Thoracic aorta (tissue), 2 donors: ENCODE measurements at places on chromosomes 13 and 19. TPM values are rescaled to one million over a fixed set of nuclear protein-coding genes. Genes with fewer than 3 reads are reported as not detected.

ZNF324 gene
- 19.8 TPM for total RNA-seq

USP12 gene
- total RNA-seq: 22.6 TPM

ZNF324B gene
- 12.0 TPM for total RNA-seq

MIA gene
- not detected for total RNA-seq

DAZAP1 gene
- 34.9 TPM for total RNA-seq

TDRD12 gene
- total RNA-seq: not detected

CGB3 gene
- total RNA-seq: not detected

- peaks cover 49% of the 10 kb centered on the region for H3K36me3 ChIP-seq
- no peak for DNase-seq
- no peaks in the 10 kb centered on the region for H3K4me1 ChIP-seq
Observed at GRCh38 chr19:41341669-41342490, 11.8 kb downstream of the TGFB1 start.

DNA sequence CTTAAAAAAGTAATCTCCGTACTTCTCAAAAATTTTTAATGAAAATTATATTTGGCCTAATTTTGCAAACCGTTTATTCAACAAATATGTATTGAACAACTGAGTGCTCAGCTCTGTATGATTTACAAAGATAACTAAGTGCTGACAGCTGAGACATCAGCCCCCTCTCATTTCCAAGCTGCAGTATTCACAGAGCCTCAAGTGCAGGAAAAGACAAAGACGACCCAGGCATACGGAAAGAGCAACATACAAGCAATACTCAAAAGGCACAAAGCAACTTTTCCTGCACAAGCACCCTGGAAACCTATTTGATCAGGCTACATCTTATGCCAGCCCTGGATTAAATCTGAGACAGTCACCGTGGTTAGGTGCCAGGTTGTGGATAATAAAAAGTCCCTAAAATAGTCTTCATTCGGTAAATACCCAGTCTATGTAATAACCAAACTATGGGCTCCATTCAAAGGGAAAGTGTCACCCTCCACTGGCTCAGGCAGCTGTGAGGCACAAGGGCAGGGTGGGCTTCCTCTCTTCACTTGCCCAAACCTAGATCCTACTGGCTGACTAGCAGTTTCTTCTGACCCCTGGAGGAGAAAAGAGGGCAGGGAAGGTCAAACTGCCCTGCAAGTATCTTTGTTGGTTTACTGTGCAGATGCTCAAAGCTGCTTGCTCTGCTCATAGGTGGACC is 65.5 kb downstream of the TBC1D4 start:
- no peaks in the 10 kb centered on the region for H3K27me3 ChIP-seq
- DNase-seq: no peak
- H3K36me3 ChIP-seq: no peaks in the 10 kb centered on the region
- H3K4me3 ChIP-seq: no peak overlapping the region

DNA sequence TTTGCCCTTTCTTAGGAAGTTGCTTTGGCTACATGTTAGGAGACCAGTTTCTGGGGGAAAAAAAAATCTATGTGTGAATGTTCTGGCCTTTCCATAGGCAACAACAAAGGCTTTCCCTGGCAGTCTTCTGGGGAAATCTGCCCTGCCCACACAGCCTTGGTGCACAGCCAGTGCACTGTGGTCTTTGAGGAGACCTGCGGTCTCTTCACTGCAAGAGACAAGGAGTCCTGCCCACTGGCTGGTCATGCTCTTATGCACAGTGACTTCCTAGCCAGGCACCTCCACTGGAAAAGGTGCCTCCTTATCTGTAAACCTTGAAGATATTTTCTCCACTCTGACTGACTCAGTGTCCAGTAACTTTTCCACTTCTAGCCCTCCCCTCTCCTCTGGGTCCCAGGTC is 155.1 kb downstream of the SUCLA2 start:
- DNase-seq: no peak
- no peak overlapping the region for H3K27ac ChIP-seq
- H3K36me3 ChIP-seq: no peaks in the 10 kb centered on the region
- H3K4me1 ChIP-seq: no peaks in the 10 kb centered on the region

GRCh38 chr13:31242367-31242766 is 42.6 kb downstream of the B3GLCT start:
- DNase-seq: no peak
- no peak overlapping the region for H3K27ac ChIP-seq
- no peaks in the 10 kb centered on the region for H3K27me3 ChIP-seq
- H3K36me3 ChIP-seq: no peaks in the 10 kb centered on the region
- H3K4me3 ChIP-seq: no peak overlapping the region

DNA sequence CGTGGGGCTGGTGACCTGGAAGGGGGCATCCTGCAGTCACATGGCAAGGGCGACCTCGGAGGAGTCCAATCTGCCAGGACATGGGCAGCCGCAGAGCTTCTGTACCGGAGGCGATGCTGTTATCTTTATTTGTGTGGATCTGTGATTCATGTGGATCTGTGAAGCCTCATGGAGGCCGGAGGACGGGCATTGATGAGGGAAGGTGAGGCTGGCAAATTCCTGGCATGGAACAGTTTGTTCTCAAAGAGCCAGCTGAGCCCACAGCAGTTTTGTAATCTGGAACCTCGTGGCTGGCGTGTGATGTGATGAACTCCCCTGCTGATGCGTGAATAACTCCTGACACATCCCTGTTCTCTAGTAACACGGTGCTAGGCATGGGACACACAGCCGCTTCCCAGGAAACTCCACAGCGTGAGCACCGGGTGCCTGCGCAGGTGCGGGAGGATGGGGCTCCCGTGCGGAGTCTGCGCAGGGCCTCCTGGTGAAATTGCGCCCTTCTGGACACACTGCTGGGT is 40.4 kb downstream of the ATP11A start:
- H3K27ac ChIP-seq: no peak overlapping the region
- no peaks in the 10 kb centered on the region for H3K27me3 ChIP-seq
- no peak for DNase-seq
- H3K36me3 ChIP-seq: no peaks in the 10 kb centered on the region

DNA sequence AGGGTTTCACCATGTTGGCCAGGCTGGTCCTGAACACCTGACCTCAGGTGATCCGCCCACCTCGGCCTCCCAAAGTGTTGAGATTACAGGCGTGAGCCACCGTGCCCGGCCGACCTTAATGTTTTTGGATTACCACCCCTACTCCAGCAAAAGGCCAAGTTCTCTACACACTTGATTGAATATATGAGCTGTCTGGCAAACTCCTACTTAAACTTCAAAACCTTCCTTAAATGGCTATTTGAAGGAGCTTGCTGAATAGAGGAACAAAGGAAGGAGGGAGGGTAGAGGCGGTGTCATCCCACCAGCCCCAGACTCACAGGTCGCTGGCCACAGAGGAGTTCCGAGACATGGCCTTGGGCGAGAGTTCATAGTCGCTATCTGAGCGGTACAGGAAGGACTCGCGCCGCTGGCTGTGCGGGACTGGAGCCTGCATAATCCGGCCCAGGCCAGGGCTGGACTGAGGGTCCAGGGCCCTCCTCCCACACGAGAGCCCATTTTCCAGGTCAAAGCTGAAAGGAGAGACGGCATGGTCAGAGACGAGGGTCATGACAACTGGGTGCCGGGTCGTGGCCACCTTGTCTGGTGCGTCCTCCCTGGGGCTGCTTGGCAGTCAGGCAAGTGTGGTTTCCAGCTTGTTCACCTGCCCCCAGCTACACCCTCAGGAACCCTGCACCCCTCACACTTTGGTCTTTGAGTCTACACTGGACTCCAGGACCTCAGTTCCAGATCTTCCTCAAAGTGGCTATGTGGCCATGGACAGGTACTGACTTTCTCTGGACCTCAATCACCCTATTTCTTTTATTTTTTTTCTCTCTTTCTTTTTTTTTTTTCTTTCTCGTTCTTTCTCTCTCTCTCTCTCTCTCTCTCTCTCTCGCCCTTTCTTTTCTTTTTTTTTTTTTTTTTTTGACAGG is 4.2 kb downstream of the PDE4C start:
- H3K27ac ChIP-seq: no peak overlapping the region
- H3K27me3 ChIP-seq: peaks cover 15% of the 10 kb centered on the region
- H3K4me1 ChIP-seq: peaks cover 9% of the 10 kb centered on the region
- DNase-seq: no peak
- H3K4me3 ChIP-seq: no peak overlapping the region

DNA sequence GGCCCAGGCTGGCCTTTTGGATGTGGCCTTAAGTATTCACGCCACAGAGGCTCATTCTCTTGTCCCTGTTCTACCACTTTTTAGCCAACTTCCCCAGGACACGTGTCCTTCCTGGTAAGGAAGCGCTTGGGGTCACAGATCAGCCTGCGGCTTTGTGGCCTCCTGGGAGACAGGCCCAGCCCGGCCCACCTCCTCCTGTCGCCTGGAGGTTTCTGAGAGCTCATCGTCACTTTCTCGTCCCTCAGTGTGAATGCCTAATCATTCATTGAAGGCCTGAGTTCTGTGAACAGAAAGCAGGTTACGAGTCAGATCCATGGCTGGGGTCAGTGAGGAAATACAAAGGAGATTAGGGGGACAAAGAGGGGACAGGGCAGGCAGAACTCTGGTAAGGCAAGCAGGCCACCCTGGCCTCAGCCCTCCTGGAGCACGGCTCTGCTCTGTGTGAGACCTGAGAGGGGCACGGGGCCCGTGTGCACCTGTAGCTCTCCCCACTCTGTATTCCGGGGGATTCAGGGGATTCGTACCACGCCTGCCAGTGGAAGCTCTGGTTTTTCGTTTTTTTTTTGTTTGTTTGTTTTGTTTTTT is 38.6 kb upstream of the TSHZ3 start:
- no peaks in the 10 kb centered on the region for H3K4me1 ChIP-seq
- no peaks in the 10 kb centered on the region for H3K27me3 ChIP-seq
- no peak for DNase-seq
- no peaks in the 10 kb centered on the region for H3K36me3 ChIP-seq
- no peak overlapping the region for H3K27ac ChIP-seq
- H3K4me3 ChIP-seq: no peak overlapping the region

- no peaks in the 10 kb centered on the region for H3K27me3 ChIP-seq
- H3K4me3 ChIP-seq: no peak overlapping the region
- no peaks in the 10 kb centered on the region for H3K36me3 ChIP-seq
- H3K27ac ChIP-seq: no peak overlapping the region
- no peaks in the 10 kb centered on the region for H3K4me1 ChIP-seq
Observed at GRCh38 chr13:65508338-65508737, 1721.8 kb downstream of the PCDH9 start.

- H3K27ac ChIP-seq: peak overlapping the region; percentile 57
- no peak for DNase-seq
- no peaks in the 10 kb centered on the region for H3K36me3 ChIP-seq
- H3K27me3 ChIP-seq: no peaks in the 10 kb centered on the region
- H3K4me1 ChIP-seq: peaks cover 14% of the 10 kb centered on the region
Observed at GRCh38 chr13:76012091-76012721, 376.1 kb downstream of the LMO7 start.

DNA sequence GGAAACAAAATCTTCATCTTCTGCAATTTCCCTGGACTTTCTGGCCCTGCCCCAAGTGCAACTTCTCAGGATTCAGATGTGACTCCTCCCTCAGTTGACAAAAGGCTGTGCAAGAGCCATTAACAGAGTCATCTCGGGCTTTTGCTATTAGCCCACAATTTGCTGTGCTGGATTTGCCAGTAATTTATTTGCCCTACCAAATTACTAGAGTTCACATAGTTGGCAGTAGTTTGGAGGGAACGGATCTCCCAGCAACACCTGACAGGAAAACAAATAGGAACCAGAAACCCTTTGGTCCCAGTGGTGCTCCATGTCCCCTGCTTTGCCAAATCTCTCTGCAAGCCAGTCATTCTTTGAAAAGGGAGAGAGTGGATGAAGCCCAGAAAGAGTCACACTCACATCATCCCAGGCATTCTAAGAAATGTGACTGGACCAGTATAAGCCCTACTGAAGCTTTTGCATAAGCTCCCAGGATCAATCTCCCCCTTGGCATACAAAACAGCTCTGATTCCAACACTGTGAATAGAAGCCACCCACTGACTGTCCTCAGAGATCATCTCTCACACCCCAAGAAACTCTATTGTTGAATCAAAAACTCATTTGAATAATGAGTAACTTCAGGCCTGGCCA is 350.1 kb upstream of the NBEA start:
- H3K36me3 ChIP-seq: no peaks in the 10 kb centered on the region
- H3K4me1 ChIP-seq: no peaks in the 10 kb centered on the region
- no peak overlapping the region for H3K4me3 ChIP-seq
- no peak for DNase-seq

GRCh38 chr19:10667867-10668266 is 13.7 kb downstream of the ILF3 start:
- peaks cover 16% of the 10 kb centered on the region for H3K36me3 ChIP-seq
- H3K4me3 ChIP-seq: no peak overlapping the region
- H3K4me1 ChIP-seq: peaks cover 3% of the 10 kb centered on the region
- no peak for DNase-seq
- no peak overlapping the region for H3K27ac ChIP-seq
- no peaks in the 10 kb centered on the region for H3K27me3 ChIP-seq

GRCh38 chr13:102933122-102933521 is 87.3 kb downstream of the ERCC5 start:
- no peaks in the 10 kb centered on the region for H3K36me3 ChIP-seq
- H3K27me3 ChIP-seq: no peaks in the 10 kb centered on the region
- no peak overlapping the region for H3K4me3 ChIP-seq
- no peak for DNase-seq

DNA sequence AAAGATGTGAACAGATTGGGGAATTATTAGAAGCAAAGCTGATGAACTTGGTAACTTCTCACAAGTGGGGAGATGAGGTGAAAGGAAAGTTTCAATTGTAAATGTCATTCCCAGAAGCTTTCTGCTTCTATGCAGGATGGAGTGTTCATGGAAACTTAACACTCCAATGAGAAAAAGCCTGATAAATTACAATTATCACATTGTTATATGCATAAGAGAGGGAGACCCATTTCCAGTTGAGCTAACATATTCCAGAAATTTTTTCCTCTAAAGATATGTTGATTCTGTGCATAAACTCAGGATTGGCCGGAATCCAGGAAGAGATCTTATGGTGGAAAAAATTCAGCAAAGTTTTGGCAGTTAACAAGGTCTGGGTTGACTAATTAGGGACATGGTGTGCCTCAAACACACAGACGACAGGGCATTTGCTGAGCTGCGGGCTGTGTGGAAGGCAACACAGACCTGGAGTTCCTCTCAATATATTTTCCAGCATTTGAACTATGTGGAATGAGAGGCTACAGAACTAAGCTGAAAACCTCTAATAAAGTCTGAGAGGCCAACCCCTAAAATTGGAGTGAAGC is 64.9 kb upstream of the FGF14 start:
- DNase-seq: no peak
- H3K27ac ChIP-seq: no peak overlapping the region
- no peaks in the 10 kb centered on the region for H3K27me3 ChIP-seq
- H3K36me3 ChIP-seq: no peaks in the 10 kb centered on the region
- H3K4me1 ChIP-seq: no peaks in the 10 kb centered on the region

DNA sequence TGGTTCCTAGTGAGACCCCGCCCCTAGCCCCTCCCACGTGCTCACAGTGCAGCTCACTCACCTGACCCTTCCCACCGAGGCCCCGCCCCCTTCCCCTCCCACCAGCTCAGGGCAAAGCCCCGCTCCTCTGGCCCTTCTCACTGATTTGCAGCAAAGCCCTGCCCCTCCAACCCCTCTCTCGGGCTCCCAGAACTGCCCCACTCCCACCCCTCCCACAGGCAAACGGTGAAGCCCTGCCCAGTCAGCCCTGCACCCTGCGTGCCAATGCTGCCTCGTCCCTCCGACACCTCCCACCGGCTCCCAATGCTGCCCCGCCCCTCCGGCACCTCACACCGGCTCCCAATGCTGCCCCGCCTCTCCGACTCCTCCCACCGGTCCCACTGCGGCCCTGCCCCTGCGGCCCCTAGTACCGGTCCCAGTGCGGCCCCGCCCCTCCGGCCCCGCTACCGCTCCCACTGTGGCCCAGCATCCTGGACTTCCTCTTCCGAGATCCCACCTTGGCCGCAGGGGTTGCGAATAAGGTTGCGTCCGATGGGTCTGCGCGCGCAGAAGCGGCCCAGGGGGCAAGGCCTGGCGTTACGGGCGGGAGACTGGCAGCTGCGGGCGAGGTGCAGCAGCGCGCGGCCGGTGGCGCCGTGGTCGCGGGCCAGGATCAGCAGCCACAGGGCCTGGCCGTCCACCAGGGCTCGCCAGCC is 834 bp downstream of the FBXO27 start:
- no peaks in the 10 kb centered on the region for H3K27me3 ChIP-seq
- peaks cover 10% of the 10 kb centered on the region for H3K36me3 ChIP-seq
- H3K4me1 ChIP-seq: peaks cover 6% of the 10 kb centered on the region
- DNase-seq: peak; percentile 63
